ENCODE measurements at places on chromosomes 5 and 9. TPM values are rescaled to one million over a fixed set of nuclear protein-coding genes. Genes with fewer than 3 reads are reported as not detected.

DNA sequence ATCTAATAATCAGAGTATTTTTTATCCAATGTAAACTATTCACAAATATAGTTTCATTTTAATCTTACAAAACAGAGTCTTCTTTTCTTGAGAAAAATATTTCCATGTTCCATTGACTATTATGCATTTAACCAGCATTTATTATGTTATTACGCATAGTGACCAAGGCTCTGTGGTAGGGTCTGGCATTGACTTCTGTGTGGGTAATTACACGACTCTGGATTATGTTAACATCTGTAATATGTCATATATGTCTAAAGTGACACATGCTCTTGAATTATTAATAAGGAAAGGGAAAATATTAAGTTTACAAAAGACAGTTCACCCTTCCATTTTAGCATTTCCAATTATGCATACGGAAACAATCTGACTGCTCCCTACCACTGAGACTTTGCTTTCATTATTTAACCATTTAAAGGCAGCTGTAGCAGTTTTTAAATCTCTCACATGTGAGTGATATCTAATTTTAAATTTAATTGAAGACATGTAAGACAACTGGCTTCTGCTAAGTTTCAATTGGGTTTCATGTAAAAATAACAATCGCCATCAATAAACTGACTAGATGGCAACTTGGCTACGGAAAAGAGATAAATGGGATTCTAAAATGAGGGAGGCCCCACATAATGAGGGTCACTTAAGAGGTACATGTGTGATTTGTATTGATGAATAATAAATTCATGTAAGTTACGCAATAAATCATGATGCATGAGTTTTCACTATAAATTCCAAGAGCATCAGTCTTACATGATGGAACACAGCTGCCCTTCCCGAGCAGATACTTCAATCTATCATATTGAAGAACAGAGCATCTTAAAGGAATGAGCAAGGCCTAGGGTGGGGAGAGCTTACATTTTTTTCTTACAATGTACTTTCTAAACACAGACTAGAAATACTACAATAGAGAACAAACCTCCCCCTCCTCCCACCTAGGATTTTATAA, 1056.8 kb downstream of the MAT2B start:
- H3K27ac ChIP-seq: no peak overlapping the region
- H3K27me3 ChIP-seq: no peaks in the 10 kb centered on the region
- H3K36me3 ChIP-seq: no peaks in the 10 kb centered on the region

SPATA31A3 gene
- total RNA-seq: not detected

PCBD2 gene
- 5.0 TPM for total RNA-seq

GRCh38 chr5:168550656-168551055, 21.6 kb downstream of the FBLL1 start:
- H3K36me3 ChIP-seq: peaks cover 24% of the 10 kb centered on the region
- H3K4me3 ChIP-seq: no peak overlapping the region
- no peaks in the 10 kb centered on the region for H3K4me1 ChIP-seq
- DNase-seq: no peak

GPX8 gene
- 132 TPM for total RNA-seq

DNA sequence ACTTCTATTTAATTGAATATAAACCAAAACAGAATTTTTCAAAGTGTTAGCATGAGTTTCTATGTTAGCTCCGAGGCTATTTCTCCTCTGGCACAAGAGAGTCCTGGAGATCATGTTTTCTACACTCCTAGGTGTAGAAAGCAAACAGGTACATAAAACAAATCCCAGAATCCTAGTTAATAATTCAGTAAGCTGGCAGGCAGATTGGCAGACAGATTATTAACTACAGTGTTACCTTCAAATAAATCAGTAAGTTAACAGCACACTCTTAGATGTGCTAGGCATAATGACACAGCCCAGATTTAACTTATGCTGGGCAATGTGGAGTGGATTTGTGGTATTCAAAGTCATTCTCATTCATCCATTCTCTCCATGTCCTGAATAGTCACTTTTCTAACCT, 282.8 kb upstream of the RPS23 start:
- no peaks in the 10 kb centered on the region for H3K27me3 ChIP-seq
- no peaks in the 10 kb centered on the region for H3K4me1 ChIP-seq
- DNase-seq: no peak
- no peaks in the 10 kb centered on the region for H3K36me3 ChIP-seq
- H3K27ac ChIP-seq: no peak overlapping the region
- H3K4me3 ChIP-seq: no peak overlapping the region

DNA sequence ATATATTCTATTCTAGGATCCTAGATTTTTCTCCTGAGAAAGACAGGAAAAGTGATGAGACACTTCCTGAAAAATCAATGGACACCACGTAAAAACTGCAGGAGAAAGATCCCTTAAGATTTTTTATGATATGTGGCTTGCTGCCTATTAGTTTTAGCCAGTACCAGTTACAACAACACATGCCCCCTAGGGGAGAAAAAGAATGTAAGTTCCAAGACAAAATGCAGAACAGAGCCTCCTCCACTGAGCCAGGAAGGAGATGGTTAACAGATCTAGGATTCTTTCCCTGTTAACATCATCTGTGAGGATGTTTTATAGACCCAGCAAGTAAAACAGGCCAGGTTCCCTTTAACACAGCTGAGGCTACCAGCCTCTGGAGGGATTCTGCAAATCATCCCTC, 574.7 kb downstream of the TLE4 start:
- H3K27me3 ChIP-seq: no peaks in the 10 kb centered on the region
- H3K27ac ChIP-seq: no peak overlapping the region
- H3K4me1 ChIP-seq: peaks cover 17% of the 10 kb centered on the region
- peak; percentile 35 for DNase-seq
- H3K4me3 ChIP-seq: no peak overlapping the region

DNA sequence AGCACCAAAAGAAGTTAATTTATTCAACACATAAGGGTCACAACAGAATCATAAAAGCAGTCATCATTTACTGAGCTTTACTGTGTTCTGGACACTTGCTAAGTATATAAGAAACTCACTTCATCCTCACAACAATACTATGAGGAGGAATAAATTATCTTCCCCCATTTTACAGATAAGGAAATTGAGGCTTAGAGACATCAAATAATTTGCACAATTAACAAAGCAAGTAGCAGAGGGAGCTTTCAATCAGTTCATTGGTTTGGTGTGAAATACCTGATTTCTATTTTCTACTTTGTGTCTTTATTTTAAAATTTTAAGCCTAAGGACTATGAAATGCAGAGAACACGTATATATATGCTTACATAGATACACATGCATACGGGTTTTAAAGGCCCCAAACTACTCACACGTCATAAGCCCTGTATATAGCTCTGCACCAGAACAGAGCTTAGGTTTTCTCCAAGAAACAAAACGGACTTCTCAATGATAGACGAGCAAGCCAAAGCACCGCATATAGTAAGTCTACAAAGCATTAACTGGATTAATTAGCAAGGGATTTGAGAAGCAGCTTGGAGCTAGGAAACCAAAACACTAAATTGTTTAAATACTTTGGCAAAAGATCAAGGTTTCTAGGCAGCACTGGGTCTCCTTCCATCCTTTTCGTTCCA, 95.6 kb downstream of the DENND1A start:
- peaks cover 41% of the 10 kb centered on the region for H3K4me1 ChIP-seq
- peaks cover 10% of the 10 kb centered on the region for H3K36me3 ChIP-seq

- DNase-seq: no peak
- H3K4me3 ChIP-seq: no peak overlapping the region
- H3K27ac ChIP-seq: no peak overlapping the region
- H3K36me3 ChIP-seq: no peaks in the 10 kb centered on the region
- no peaks in the 10 kb centered on the region for H3K4me1 ChIP-seq
- H3K27me3 ChIP-seq: no peaks in the 10 kb centered on the region
Measured at GRCh38 chr5:74326571-74327338, 313.8 kb downstream of the ENC1 start.

ANKRD31 gene
- 0.74 TPM for total RNA-seq

DNA sequence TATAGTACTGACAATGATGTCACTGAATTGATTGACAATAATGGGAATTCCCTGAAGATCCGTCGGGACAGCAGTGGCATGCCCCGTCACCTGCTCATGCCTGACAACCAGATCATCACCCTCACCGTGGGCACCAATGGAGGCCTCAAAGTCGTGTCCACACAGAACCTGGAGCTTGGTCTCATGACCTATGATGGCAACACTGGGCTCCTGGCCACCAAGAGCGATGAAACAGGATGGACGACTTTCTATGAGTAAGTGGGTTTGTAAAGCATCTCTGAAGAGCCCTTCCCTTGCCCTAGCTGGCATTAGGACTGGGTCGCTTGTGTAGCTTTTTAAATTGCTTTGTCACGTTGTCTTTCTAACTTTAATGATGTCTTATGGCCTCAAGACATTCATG, 72.7 kb upstream of the WWC1 start:
- no peak for DNase-seq
- H3K27ac ChIP-seq: no peak overlapping the region

HTR1A gene
- total RNA-seq: not detected

- no peak overlapping the region for H3K4me3 ChIP-seq
- H3K4me1 ChIP-seq: peaks cover 16% of the 10 kb centered on the region
- no peaks in the 10 kb centered on the region for H3K27me3 ChIP-seq
Measured at GRCh38 chr5:68707575-68707974, 386.2 kb upstream of the SLC30A5 start.

PHAX gene
- 86.8 TPM for total RNA-seq

DNA sequence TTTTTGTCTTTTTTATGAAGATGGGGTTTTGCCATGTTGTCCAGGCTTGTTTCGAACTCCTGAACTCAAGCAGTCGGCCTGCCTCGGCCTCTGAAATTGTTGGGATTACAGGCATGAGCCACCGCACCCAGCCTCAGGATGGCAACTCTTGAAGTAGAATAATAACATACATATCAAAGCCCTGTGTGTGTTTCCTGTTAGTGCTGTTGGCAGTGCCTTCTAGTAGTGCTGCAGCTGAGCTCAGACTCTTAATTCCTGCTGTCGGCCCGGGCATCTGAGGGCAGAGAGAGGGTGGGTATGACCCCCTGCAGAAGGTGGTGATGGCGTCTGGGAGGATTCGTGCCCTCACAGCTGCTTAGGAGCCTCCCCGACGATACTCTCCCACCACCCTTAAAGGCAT, 227.2 kb downstream of the PDZD2 start:
- H3K4me3 ChIP-seq: no peak overlapping the region
- H3K27me3 ChIP-seq: no peaks in the 10 kb centered on the region
- H3K27ac ChIP-seq: no peak overlapping the region
- peaks cover 11% of the 10 kb centered on the region for H3K4me1 ChIP-seq
- H3K36me3 ChIP-seq: no peaks in the 10 kb centered on the region

DNA sequence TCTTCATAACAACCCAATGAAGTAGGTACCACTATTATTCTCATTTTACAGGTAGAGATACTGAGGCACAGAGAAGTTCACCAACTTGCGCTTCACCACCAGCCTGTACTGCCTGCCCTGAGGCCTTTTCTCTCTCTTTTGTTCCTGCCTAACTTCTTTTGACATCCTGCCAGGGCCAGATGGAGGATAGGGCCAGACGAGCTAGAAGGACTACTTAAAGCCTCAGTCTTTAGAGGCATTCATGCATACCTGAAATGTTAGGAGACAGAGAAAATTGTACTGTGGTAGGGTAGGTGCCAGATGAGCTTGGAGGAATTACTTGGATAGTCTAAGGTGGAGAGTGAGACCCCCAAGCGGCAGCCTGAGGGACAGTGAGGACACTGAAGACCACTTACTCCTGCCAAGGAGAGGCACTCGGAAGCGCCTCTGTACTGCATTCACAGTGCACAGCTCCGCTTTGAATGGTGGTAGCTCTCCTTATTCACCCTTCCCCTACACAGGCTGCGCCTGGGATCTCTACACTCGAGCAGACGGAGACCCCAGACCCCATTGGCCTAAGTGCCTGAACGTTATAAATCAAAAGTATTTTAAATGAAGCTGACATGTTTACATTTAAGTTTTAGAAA, 6.2 kb upstream of the ORM1 start:
- H3K4me1 ChIP-seq: peaks cover 8% of the 10 kb centered on the region
- no peak overlapping the region for H3K27ac ChIP-seq
- H3K27me3 ChIP-seq: no peaks in the 10 kb centered on the region
- H3K36me3 ChIP-seq: no peaks in the 10 kb centered on the region
- peak; percentile 68 for DNase-seq

PCDHA11 gene
- total RNA-seq: 6.3 TPM

- H3K4me3 ChIP-seq: peak overlapping the region; percentile 9
- no peak overlapping the region for H3K27ac ChIP-seq
- peaks cover 28% of the 10 kb centered on the region for H3K4me1 ChIP-seq
- no peaks in the 10 kb centered on the region for H3K36me3 ChIP-seq
- DNase-seq: peak; percentile 84
Measured at GRCh38 chr5:13939638-13940037, 4.8 kb downstream of the DNAH5 start.

DNA sequence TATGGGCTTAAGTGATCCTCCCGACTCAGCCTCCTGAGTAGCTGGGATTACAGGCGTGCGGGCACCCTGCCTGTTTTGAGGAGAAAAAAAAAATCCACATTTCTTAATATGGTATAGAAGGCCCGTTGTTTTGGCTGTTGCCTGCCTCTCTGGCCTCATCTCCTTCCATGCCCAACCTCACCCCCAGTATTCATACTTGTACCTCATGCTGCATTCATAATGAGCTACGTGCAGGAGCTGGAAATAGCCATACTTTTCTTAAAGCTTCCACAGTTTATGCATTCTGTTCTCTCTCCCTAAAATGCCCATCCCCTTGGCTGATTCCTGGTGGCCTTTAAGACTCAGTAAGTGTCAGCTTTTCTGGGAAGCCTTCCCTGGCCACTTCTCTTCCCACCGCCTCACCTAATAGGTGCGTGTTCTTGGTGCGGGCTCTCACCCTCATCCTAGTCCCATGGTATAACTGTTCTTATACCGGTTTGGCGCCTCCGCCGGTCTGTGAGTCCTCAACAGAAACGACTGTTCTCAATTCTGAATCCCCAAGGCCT, 2.1 kb upstream of the TPM2 start:
- no peak overlapping the region for H3K27ac ChIP-seq
- peaks cover 10% of the 10 kb centered on the region for H3K4me1 ChIP-seq
- no peaks in the 10 kb centered on the region for H3K36me3 ChIP-seq
- DNase-seq: peak; percentile 34

DNA sequence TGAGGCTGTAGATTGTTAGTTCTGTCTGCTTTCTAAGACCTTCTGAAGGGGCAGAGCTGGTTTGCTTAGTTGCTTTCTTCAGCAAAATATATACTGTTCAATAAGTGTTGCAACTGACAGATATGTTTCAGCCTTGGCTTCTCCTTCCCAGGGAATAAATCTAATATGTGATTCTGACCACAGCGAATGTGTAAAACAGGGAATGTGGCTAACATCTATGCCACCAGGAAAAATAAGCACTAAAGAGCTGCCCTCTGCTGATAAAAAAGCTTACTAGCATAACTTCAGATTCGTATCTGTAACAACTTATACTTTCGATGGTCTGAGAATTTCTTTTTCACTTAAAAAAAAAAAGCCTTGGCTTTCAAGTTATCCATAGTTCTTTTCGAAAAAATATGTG, 13.0 kb upstream of the OSMR start:
- no peaks in the 10 kb centered on the region for H3K36me3 ChIP-seq
- no peak for DNase-seq
- no peaks in the 10 kb centered on the region for H3K27me3 ChIP-seq
- H3K27ac ChIP-seq: no peak overlapping the region

DNA sequence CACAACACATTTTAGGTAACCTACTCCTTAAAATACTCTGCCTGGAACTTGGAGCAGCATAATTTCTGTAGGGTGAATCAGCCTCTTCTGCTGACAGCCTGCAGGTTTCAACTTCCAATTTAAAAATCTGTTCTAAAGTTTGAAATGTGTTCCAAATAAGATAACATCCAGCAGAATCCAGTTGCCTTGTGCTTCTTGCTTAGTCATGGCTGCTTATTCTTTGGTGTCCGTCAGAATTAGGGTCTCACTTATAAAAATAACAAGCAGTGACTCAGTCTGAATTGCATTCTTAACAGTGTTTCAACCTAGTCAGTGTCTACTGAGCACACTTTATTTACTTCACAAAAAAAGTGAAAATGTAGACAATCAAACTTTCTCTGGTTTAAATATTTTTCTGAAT, 3.7 kb downstream of the CDH6 start:
- peaks cover 22% of the 10 kb centered on the region for H3K27me3 ChIP-seq
- no peak overlapping the region for H3K27ac ChIP-seq
- no peaks in the 10 kb centered on the region for H3K36me3 ChIP-seq
- DNase-seq: no peak
- H3K4me3 ChIP-seq: no peak overlapping the region

Data from neural progenitor cell (in vitro differentiated cells).